Sigmoid colon (tissue), 7 donors: ENCODE measurements at places on chromosomes 13 and 19. TPM values are rescaled to one million over a fixed set of nuclear protein-coding genes. Genes with fewer than 3 reads are reported as not detected.

Gene NCR1
- 0.60 TPM for polyA plus RNA-seq

Gene ZNF575
- polyA plus RNA-seq = 4.2 TPM

Gene PSG7
- not detected for polyA plus RNA-seq

Gene SWSAP1
- polyA plus RNA-seq = 3.9 TPM

Gene SYCN
- not detected for polyA plus RNA-seq

Gene TMEM143
- 4.2 TPM for polyA plus RNA-seq

Gene KMT5C
- 3.5 TPM for polyA plus RNA-seq

Gene ZNF433
- polyA plus RNA-seq = 1.2 TPM

Gene ERCC2
- polyA plus RNA-seq = 4.2 TPM

Gene ZNF667
- polyA plus RNA-seq = not detected

Gene ATP4A
- polyA plus RNA-seq = 0.10 TPM

Gene RFPL4AL1
- polyA plus RNA-seq = not detected

Gene GJA3
- polyA plus RNA-seq = not detected

Gene SYNE4
- 3.9 TPM for polyA plus RNA-seq

Gene SHISA2
- polyA plus RNA-seq = 0.17 TPM

Gene CGB7
- 0.23 TPM for polyA plus RNA-seq

Gene LMTK3
- 0.23 TPM for polyA plus RNA-seq

Gene KISS1R
- not detected for polyA plus RNA-seq

Gene SPACA4
- polyA plus RNA-seq = not detected

Gene CYP2A6
- polyA plus RNA-seq = not detected

Gene ZNF543
- polyA plus RNA-seq = 0.60 TPM

Gene ATP8A2
- polyA plus RNA-seq = not detected

Gene RNF113B
- not detected for polyA plus RNA-seq

Gene KLC3
- not detected for polyA plus RNA-seq

Gene CALR3
- not detected for polyA plus RNA-seq

Gene DNMT1
- polyA plus RNA-seq = 13.6 TPM

Gene PLIN5
- 3.1 TPM for polyA plus RNA-seq

Gene LGALS7B
- polyA plus RNA-seq = not detected

Gene TRAPPC2B
- polyA plus RNA-seq = 9.2 TPM

Gene IQCN
- polyA plus RNA-seq = 1.2 TPM

Gene ZSCAN5C
- not detected for polyA plus RNA-seq

Gene SCN1B
- 4.5 TPM for polyA plus RNA-seq

Gene TMEM255B
- 0.60 TPM for polyA plus RNA-seq

Gene NLRP11
- polyA plus RNA-seq = 0.04 TPM

Gene IGFL2
- not detected for polyA plus RNA-seq

Gene DCT
- 0.60 TPM for polyA plus RNA-seq

Gene RGCC
- 8.3 TPM for polyA plus RNA-seq

Gene TPTE2
- polyA plus RNA-seq = not detected

Gene EBI3
- polyA plus RNA-seq = 3.6 TPM

Gene FAM216B
- polyA plus RNA-seq = 0.86 TPM

Gene FOXA3
- 57.1 TPM for polyA plus RNA-seq

Gene IGFL1
- polyA plus RNA-seq = not detected

Gene FPR2
- 1.4 TPM for polyA plus RNA-seq

Gene ZNF324
- 4.6 TPM for polyA plus RNA-seq

Gene AMER2
- polyA plus RNA-seq = not detected
